Thyroid gland (tissue), 4 donors: ENCODE measurements at places on chromosomes 6 and 20.

DNA sequence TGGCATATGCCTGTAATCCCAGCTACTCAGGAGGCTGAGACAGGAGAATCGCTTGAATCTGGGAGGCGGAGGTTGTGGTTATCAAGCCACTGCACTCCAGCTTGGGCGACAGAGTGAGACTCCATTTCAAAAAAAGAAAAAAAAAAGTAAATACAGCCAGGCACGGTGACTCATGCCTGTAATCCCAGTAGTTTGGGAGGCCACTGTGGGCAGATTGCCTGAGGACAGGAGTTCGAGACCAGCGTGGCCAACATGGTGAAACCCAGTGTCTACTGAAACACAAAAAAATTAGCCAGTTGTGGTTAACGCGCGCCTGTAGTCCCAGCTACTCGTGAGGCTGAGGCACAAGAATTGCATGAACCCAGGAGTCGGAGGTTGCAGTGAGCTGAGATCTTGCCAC, 1.5 kb upstream of the NINL start:
- no peak for DNase-seq

DNA sequence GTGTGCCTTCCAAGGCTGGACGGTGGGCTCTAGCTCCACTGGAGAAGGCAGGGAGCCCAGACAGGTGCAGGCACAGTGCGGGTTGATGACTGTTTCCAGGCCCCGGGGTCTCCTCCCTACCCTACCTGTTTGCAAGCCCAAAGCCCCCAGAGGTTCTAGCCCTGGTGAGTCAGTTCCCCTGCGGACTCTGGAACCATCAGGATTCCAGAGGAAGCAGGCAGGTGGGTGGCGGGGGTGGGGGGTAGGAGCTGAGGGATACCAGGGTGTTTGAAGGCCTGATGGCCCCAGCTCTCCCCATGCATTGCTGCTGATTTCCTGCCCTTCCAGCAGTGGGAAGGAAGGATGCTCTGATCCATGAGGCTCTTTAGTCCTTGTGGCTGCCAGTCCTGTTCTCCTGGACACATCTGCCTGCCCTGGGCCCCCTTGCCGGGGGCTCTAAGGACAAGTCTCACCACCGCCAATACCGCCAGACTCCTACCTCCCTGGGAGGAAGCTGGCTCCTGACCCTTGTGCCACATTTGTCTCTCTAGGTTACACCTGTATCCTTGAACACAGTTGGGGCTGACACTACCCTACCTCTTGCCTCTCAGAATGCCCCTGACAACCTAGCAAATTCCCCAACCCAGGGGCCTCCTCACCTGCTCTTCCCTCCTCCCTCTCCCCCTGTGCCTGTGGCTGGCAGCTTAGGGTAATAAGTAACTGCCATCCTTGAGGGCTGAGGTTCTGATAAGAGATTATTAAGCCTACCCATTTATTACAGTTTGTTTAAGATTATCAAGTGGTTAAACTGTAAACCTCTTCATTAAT, 21.7 kb downstream of the KCNK5 start:
- no peak for DNase-seq

DNA sequence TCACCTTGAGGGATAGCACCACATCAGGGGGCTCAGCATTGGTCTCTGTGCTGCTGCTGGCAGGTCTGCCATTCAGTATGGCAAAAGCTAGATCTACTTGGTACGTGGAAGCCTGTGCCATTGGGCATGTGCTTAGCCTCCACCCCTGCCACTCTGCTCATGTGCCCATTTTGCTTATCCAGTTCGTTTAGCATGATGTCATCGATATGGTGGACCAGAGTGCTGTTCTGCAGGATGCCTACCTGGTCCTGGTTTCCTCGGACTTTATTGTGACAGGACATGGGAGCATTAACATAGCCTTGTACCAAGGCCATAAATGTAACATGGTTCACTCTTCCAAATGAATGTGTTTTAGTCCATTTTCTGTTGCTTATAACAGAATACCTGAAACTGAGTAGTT, 67.4 kb upstream of the BMP6 start:
- no peak for DNase-seq

DNA sequence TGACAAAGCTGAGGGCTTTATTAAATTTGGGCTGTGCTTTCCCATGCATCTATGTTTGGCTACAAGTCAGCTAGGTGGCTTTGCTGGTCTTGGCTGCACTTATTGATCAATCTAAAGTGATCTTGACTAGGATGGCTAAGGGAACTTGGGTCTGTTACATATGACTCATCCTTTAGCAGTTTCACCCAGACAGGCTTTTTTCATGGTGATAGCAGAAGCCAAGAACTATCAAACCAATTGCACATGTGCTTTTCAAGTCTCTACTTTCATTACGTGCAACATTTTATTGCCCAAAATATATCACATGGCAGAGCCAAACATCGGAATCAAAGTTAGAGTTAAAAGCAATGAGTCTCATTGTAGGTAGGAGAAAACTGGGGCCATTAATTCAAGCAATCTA, 626.3 kb downstream of the TENT5A start:
- no peak for DNase-seq

GRCh38 chr20:3658716-3659491, 4.3 kb downstream of the GFRA4 start:
- DNase-seq, result no peak

DNA sequence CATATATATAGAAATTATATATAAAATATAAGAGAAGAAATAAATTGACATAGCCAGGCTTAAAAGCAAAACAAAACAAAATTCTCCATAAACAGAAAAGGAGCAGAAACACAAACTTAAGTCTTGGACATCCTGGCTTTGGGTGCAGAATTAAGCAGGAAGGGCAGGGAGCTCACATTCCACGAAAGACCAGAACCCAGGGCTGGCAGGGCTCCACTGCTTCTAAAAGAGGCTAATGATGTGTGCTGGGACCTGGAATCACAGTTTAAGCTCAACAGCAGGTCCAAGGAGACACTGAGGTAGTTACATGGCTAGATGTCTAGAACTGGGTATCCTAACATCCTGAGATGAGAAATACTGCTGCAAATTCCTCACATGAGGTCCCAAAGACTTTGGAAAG, 210.3 kb downstream of the WDR27 start:
- DNase-seq, result no peak

DNA sequence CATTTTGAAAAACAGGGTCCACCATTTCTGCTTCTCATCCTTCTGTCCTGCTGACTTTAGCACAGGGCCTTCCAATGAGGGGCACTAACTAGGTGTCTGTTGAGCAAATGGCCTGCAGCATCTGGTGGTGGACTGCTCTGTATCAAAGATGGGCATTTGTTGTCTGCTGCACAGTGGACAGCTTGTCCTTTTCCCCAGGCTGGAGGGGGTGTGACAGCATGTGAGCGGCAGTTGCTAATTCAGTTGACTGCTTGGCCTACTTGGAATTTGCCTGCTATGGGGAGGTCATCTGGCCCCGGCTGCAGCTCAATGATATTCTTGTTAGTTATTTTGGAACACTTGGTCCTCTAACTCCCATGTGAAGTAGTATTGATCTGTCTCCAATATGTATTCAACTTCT, 93.7 kb downstream of the SH3BGRL2 start:
- no peak for DNase-seq

DNA sequence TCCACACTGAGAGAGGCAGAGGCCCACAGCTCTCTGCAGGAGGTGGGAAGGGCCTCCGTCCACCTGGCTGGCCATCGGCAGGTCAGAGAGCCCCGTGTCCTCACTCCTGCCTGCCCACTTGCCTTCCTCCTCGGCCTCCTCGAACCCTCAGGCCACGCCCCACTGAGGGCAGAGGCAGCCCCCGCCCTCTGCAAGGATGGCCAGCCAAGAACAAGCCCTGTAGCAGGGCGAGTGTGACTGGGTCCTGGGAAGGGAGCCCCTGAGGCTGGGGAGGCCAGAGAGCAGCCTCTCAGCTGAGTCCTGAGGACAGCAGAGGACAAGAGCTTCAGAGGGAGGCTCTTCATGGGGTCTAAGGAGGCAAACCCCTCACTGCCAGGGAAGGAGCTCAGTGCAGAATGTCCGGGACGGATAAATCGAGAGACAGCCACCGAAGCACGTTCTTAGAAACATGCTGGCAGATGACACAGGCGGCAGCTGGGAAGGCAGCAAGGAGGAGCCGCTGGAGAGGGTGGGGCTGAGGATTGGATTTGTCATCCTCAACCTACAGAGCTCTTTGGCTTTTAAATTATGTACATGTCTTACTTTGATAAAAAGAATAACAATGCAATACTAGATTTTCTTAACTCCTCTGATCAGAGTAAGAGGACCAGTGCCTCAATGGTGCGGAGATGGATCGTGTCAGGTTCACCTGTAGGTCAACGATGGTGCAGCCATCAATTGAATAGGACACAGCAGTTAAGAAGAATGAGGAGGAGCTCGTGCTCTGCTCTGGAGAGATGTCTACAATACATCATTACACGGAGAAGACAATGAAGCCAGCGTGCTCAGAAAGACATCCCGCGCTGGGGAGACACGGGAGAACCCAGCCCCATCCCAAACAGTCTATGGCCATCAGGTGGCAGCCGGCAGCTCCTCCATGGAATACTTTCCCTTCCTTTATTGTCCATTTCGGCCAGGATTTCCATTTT, 53.0 kb downstream of the GNAS-AS1 start:
- no peak for DNase-seq
